Stimulated activated naive CD8-positive, alpha-beta T cell treated with anti-CD3 and anti-CD28 coated beads, Interleukin-15, Interleukin-2, amounts not matched to agents 100 U/mL and 50 U/mL, for 24 hours (primary cell): ENCODE measurements at places on chromosomes 5 and 9.

- no peak for DNase-seq
Observed at GRCh38 chr5:178532666-178533065, 57.5 kb downstream of the COL23A1 start.

DNA sequence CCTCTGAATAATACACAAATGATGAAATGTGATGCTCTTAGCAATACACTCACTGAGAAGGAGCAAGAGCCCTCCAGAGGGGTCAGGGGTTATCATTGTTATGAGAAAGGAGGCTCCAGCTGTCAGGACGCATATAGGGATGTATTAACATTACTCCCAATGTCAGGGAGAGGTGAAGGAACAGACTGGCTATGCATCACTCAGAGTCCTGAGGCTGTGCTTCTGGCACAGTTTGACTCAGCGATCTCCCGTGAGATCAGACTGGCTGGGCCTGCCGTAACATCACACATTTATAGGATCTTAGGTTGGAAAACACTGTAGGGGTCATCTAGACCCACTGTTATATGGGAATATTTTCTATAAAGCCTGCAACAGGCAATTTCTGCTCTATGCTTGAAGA, 226.5 kb upstream of the GLRA1 start:
- DNase-seq = no peak

GRCh38 chr9:69004836-69005235, 9.1 kb downstream of the PRKACG start:
- no peak for DNase-seq

DNA sequence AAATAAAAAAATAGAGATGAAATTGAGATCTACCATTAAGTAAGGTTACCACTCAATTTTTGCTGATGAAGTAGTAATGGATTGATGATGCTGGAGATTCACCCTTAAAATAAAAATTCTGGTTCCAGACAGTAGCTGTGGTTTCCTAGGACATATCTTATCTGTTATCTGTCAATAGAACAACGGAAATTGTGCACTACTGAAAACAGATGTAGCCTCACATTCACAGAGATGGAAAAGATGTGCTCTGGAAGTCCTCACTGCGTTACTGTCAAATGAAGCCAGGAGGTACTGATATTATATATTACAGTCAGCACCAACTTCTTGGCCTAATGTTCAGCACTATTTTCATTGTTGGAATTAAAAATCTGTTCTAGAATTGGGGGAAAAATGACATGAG, 154.0 kb downstream of the SLC24A2 start:
- no peak for DNase-seq
